ENCODE measurements at places on chromosomes 7 and 10.

DNA sequence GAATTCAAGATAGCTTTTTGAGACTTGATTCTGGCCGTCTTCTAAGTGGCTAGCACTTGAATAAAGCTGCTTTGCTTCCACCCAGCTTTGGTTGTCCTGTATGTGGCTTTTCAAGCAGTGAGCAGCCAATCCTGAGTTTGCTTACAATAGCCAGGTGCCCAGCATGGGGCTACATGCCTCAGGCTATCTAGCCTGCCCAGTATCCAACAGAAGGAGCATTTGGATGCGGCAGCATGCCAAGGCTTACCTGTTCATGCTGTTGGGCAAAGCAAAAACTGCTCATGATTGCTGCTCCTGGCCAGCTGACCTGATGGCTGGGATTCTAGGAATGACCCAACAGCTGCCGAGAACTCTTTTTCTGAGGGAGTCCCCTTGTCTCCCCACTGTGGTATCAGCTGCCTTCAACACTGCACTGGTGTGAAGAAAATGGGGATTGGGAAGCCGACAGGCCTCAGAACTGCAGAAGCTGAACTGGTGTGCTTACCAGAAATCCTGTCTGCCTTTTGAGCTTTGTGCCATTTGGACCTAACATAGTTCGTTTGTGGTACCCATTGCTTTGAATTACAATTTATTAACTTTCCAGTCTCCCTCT lies 618.9 kb upstream of the IGFBP3 start:
- DNase-seq = no peak

DNA sequence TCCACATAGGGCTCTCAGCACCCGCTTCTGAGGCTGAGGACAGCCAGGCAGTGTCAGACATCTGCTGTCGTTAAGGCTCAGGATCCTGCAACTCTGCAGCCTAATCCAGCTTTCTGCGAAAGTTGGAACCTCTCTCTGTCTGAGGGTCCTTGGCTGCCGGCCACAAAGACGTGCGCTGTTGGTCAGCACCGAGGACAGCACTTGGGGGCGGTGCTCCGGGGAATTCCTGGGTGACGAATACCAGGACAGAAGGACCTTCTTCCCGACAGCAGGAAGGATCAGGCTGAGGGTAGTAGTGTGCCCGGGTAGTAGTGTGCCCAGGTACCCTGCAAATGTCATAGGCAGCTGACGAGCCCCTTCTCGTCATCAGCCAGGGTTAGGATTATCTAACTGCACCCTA lies 16.0 kb upstream of the RASGEF1A start:
- DNase-seq = no peak

GRCh38 chr10:34232481-34232880 lies 582.6 kb downstream of the PARD3 start:
- no peak for DNase-seq

DNA sequence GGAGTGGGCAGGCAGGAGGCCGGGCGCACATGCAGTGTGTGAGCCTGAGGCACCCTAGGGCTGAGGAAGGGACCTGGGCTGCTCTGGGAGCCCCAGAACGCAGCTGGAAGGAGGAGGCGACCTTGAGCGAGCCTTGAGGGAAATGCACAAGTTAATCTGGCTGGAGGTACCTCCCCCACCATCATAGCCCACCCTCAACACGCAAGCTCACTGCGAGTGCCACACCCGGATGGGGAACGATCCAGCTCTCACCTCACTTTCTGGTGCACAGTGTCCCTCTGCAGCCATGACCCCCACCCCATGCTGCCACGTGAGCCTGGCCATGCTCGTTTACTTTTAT lies 162.4 kb upstream of the PPP2R2D start:
- no peak for DNase-seq

- no peak for DNase-seq
These were observed 34.7 kb downstream of the FBXW4 start for GRCh38 chr10:101660256-101660655.

DNA sequence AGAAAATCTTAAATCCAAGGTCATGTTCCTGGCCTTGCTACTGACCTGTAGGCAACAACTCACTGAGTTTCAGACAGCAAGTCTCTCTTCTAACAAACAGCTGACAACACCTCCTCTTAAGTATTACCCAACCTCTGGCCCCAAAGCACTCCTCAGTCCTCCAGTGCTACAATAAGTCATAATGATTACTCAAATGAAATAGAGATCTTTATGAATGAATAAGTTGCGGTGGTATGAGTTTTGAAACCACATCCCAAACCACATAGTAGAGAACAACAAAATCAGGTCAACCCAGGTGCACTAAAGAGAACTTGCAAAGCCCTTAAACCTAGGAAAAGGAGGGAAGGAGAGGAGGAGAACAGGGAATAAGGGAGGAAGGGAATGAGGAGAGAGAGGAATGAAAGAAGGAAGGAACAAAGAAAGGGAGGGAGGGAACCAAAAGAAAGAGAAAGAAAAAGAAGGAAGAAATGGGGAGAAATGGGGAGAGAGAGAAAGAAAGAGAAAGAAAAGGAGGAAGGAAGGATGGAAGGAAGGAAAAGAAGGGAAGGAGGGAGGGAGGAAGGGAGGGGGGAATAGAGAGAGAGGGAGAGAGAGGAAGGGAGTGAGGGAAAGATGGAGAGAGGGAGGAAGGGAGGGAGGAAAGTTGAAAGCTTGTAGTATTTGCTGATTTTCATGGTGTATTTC lies 142.8 kb upstream of the CALCR start:
- no peak for DNase-seq

- DNase-seq = no peak
These were observed 193.2 kb upstream of the KLF6 start for GRCh38 chr10:3978174-3978573.

GRCh38 chr10:76453997-76454396 lies 1022.6 kb downstream of the LRMDA start:
- no peak for DNase-seq

GRCh38 chr7:127600885-127601284 lies 7.3 kb downstream of the FSCN3 start:
- DNase-seq = no peak

GRCh38 chr10:53786236-53786900 lies 1013.8 kb upstream of the MBL2 start:
- DNase-seq = no peak

DNA sequence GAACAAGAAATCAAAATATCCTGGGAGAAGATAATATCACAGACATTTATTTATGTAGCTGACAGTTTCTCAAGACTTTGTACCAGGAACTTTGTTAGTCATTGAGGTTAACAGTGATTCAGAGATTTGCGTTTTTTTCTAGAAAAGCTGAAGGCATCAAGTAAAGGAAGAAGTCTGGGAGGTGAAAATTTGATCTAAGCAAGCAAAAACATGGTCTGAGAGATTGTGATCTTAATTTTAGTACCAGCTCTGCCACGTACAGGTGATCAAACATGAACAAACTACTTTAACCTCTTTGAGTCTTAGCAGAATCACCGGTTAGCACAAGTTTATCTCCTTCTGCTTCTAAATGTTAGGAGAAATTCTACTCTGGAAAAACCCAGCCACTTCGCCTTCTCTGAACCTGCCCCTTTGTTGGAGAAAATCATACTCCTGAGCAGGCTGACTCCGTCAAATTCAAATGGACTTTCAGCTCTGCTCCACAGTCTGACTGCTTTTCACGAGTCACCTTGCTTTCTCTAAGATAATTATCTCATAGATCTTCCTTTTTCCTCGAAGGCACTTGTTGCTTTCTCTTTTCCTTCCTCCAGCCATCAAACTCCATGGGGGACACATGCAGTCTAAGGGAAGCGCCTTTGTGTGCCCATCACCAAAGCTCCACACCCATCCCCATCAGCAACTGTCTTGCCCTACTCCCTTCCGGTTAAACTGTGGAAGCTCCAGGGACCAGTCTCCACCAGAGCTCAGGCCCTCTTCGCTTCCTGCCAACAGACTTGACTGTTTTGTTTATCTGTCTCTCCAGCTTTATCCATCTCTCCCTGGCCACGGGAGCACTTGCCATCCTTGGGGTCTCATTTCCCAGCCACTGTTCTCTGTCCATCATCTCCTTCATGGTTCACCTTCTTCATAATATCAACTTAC lies 86.3 kb downstream of the PRKCQ start:
- peak; percentile 44 for DNase-seq

DNA sequence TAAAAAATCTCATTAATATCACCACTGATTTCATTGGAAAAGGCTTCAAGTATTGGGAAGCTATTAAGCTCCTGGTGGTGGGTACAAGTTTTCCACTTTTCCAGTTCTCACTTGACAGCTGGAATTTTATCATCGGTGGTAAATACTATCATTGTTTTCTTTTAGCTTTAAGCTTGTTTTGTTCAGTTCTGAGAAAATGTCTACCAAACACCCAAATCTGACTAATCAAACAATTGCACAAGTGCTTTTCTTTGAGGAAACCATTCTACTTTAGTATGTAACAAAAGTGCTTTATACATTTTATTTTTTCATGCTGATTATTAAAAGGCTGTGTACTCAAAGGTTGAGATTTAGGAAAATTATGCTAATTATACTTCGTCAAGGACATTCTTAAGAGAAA lies 7.9 kb downstream of the PRPF18 start:
- DNase-seq = no peak

GRCh38 chr7:5528071-5528814 lies 104.6 kb upstream of the TNRC18 start:
- peak; percentile 32 for DNase-seq

DNA sequence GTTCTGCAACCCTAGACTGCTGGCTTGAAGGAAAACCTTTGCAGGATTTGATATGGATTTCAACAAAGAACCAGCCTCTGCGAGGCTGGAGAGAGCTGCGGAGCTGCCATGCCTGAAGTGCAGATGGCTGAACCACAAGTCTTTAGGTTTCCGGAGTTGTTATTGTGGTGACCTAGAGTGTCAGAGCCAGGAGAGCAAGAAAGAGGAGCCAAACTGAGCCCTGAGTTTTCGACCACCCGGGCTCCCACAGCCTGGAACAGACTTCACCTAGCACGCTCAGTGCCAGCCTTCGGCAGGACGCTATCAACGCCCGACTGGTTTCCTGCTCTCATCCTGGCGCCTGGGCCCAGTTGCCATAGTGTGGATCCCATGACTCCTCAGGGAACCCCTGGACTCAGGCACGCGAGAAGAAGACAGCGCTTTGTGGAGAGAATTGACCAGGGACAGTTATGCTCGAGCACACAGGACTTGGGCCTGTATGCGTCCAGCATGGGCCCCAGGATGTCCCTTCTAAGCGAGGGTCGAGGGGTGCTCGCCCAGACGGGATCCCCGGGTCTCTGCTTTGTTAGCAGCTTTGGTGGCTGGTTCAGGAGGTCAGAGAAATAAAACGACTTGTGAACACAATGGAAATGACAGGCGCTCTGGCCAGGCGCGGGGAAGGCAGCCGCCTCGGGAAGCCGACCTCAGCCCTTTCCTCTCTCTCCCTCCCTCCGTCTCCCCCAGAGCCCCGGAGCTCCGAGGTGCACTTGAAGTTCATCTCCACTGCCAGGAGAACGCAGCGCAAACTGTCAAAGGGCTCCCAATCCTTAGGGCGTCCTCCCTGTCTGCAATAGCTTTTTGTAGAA lies 1.8 kb upstream of the GAD2 start:
- no peak for DNase-seq

- no peak for DNase-seq
These were observed 251.8 kb downstream of the TEX36 start for GRCh38 chr10:125431149-125431548.

GRCh38 chr7:28536259-28536658 lies 123.9 kb downstream of the CREB5 start:
- no peak for DNase-seq

DNA sequence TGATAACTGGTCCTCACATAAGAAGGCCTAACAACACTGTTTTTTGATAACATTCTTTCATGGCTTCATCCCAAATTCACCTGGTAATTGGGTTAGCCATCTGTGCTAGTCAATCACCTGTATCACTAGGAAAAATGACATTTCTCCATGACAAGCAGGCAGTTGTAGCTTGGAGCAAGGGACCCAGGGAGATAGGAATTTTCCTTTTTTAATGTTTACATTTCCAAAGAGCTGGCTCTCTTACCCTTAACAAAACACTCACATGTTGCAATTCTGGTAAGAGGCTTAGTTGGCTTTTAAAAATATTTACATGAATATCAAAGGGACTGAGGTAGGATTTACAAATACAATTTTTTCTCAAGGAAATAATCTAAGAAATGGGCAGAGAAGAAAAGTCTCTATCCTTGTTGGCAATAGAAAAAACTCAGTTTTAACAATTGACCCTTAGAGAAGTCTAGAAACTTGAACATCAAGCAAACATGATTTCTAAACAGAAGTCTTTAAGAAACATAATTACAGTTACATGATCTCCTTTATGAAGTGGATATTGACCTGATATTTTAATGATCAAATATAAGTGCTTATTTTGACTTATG lies 16.1 kb upstream of the AKR1C1 start:
- DNase-seq = no peak

DNA sequence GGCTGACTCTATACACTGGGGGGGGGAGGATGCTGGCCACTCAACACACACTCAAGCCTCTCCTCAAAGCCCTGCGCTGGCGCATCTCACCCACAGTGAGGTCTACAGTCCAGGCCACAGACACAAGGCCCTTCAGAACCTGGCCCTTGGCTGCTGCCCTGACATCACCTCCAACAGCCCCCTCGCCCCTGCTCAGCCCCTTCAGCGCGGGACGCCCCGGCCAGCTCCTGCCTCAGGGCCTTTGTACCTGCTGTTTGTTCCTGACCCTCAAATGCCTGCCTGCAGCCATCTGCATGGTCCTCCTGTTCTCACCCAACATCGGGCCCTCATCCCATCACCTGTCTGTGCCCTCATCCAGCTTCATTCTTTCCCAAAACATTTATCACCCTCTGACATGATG lies 572.6 kb downstream of the DNAJB6 start:
- DNase-seq = no peak

DNA sequence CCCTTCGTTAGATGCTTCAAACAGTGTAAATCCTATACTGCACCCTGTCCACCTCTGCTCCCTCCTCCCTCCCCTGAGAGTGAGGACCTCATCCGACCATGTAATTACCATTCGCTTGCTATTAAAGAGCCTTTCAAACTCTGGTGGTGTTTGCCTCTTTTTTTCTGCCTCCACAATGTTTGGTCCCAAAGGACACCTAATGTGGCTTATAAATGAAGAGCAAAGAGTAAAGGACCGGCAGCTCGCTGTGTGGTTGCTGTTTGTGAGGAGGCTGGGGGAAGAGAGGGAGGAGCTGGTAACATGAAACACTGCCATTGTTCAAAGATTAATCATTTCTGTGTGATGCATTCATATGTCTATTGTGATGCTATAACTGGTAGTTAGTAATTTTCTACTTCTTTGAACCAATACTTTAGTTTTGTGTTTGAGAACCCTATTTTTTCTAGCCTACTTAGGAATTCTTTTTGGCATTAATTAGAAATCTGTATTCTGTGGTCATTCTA lies 27.9 kb downstream of the MTURN start:
- no peak for DNase-seq

DNA sequence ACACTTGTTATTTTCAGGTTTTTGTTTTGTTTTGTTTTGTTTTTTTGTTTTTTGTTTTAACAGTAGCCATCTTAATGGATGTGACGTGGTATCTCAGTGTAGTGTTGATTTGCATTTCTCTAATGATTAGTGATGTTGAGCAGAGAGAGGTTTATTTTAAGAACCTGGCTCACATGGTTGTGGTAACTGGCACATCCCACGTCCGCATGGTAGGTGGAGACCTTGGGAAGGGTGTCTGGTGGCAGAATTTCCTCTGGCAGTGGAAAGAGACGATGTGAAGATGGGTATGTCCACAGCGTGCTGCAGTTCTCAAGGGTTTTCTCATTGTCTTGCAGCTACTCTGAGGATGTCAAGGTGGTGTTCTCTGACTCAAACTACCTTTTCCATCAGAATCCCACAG lies 252.2 kb downstream of the GALNT17 start:
- DNase-seq = no peak

- DNase-seq = no peak
These were observed 223.2 kb downstream of the ELMO1 start for GRCh38 chr7:37225285-37225969.

GRCh38 chr7:50393076-50393475 lies 57.1 kb downstream of the FIGNL1 start:
- DNase-seq = no peak

GRCh38 chr7:98186452-98187137 lies 24.6 kb upstream of the BHLHA15 start:
- DNase-seq = peak; percentile 44

All from inflammatory macrophage (primary cell).